ENCODE measurements at places on chromosomes 11 and 22.

- DNase-seq = peak; percentile 74
- H3K4me1 ChIP-seq = peaks cover 7% of the 10 kb centered on the region
- H3K36me3 ChIP-seq = no peaks in the 10 kb centered on the region
- no peak overlapping the region for H3K4me3 ChIP-seq
These were observed 29.1 kb downstream of the MAP6 start for GRCh38 chr11:75639762-75640181.

GRCh38 chr11:103936059-103936458, 100.4 kb upstream of the DDI1 start:
- no peak overlapping the region for H3K4me3 ChIP-seq
- no peaks in the 10 kb centered on the region for H3K27me3 ChIP-seq
- H3K4me1 ChIP-seq = no peaks in the 10 kb centered on the region
- DNase-seq = no peak
- no peak overlapping the region for H3K27ac ChIP-seq

DNA sequence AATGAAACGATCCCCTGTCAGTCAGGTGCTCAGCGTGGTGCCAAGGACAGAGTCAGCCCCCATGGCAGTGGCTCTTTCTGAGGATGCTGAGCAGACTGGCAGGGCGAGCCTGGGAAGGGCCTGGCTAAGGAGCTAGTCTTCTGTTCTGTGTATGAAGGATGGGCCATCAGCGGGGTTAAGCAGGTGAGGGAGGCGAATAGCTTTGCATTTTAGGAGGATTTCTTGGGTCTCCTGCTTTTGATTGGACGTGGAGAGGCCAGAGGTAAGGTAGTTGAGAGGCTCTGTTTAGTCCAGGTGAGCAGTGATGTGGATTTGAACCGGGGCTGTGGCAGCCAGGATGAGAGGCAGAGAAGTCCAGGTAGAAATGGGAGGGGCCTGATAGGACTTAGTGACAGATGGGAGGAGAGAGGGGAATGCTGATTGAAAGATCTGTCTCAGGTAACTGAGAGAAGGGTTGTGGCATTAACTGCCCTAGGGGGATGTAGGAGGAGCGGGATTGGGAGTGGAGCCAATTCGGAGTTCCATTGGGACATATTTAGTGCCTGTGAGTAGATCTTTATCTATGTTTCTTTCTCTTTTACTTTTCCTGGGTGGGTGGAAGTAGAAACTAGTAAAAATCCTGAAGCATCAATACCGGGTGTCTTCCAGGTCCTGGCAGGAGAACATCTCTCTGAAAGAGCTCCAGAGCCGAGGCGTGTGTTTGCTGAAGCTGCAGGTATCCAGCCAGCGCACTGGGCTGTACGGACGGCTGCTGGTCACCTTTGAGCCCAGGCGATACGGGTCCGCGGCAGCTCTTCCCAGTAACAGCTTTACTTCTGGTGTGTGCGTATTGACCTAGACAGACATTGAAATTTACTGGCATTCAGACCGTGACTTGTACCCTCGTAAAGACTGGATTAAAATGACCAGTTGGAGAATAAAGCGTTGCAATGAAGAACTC, 2.0 kb downstream of the IGHMBP2 start:
- no peak for DNase-seq
- no peak overlapping the region for H3K27ac ChIP-seq
- H3K4me1 ChIP-seq = peaks cover 13% of the 10 kb centered on the region
- peaks cover 40% of the 10 kb centered on the region for H3K36me3 ChIP-seq
- H3K27me3 ChIP-seq = no peaks in the 10 kb centered on the region

GRCh38 chr11:85590848-85591483, 36.2 kb downstream of the DLG2 start:
- DNase-seq = peak; percentile 36
- H3K27ac ChIP-seq = no peak overlapping the region
- H3K27me3 ChIP-seq = no peaks in the 10 kb centered on the region
- H3K4me3 ChIP-seq = no peak overlapping the region

GRCh38 chr11:84526250-84526649, 1100.9 kb downstream of the DLG2 start:
- no peaks in the 10 kb centered on the region for H3K4me1 ChIP-seq
- H3K27ac ChIP-seq = no peak overlapping the region
- H3K27me3 ChIP-seq = no peaks in the 10 kb centered on the region
- no peaks in the 10 kb centered on the region for H3K36me3 ChIP-seq

- no peaks in the 10 kb centered on the region for H3K4me1 ChIP-seq
- H3K36me3 ChIP-seq = no peaks in the 10 kb centered on the region
- no peaks in the 10 kb centered on the region for H3K27me3 ChIP-seq
- no peak overlapping the region for H3K27ac ChIP-seq
- no peak for DNase-seq
These were observed 322.7 kb upstream of the PLET1 start for GRCh38 chr11:112583261-112583893.

GRCh38 chr11:32215157-32215556, 124.3 kb downstream of the RCN1 start:
- no peaks in the 10 kb centered on the region for H3K4me1 ChIP-seq
- DNase-seq = no peak
- H3K27ac ChIP-seq = no peak overlapping the region
